ENCODE measurements at places on chromosomes 5 and 9.

- no peak for DNase-seq
Observed at GRCh38 chr9:104802906-104803305, 39.0 kb downstream of the NIPSNAP3B start.

DNA sequence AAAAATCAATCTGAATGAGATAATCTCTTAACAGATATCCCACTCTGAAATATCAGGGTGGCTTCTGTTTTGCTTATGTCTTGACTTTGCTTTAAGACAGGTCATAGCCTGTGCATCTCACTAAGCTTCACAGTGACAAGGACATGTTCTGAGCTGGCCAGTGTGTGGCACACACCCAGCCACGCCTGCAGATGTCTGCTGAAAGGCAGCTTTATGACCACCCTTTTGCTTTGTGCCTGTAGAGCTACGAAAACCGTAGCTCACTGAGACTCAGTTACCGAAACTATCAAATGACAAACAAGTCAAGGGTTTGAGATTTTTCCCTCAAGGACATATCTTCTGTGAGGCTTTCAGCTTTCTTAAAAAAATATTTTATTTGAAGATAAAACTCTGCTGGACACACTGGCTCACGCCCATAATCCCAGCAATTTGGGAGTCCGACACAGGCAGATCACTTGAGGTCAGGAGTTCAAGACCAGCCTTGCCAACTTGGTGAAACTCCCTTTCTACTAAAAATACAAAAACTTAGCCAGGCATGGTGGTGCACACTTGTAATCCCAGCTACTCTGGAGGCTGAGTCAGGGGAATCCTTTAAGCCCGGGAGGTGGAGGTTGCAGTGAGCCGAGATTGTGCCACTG is 233.2 kb downstream of the SPATA31A1 start:
- DNase-seq: no peak

- DNase-seq: no peak
Observed at GRCh38 chr9:86516564-86516963, 162.4 kb upstream of the TUT7 start.

DNA sequence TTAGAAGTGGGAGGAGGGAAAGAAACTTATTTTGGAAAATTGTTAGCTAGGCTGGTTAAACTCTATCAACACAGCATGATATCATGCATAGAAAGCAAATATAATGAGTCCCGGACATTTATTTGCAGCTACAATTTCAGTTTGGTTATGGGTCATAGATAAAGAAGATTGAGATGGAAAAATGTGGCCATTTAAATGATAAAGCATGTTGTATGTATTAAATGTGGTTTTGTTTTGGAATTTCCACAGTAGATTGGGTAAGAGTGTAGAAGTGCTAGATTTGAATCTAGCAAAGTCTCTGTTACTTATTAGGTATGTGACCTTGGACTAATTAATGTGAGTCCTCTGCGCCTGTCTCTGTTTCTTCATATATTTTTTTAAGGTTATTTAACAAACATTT is 217.4 kb downstream of the KDM4C start:
- no peak for DNase-seq

- DNase-seq: no peak
Observed at GRCh38 chr9:104416470-104416869, 87.6 kb upstream of the OR13F1 start.

DNA sequence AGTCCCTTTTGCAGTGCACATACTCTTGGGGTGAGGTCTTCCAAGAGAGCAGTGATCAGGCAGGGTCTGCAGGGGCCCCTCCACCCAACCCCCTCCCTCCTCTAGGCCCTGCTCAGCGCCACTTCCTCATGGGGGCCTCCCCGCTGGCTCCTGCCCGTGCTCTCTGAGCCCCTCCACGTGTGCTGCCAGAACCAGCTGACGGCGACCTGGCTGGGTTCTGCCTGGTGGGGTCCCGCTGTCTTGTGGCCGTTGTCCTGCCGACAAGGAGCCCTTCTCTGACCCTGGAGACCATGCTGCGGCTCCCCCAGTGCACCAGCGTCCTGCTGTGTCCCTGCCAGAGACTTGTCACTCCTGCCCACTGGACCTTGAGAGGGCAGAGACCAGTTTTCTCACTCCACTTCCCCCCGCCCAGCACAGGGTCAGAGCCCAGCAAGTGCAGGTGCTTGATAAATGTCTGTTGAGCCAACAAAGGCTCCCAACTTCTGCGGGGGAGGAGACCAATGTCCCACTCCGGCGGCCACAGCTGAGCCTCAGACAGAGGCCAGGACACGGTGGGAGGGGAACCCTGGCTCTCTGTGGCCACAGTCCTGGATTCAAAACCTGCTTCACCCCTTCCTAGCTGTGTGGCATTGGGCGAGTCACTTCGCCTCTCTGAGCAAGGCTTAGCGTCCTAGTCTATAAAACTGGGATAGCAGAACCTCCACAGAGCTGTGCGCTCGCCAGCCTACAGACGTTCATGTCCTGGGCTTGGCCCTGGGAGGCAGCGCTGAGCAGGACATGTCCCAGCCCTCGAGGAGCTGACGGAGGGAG is 24.8 kb downstream of the SARDH start:
- DNase-seq: no peak

DNA sequence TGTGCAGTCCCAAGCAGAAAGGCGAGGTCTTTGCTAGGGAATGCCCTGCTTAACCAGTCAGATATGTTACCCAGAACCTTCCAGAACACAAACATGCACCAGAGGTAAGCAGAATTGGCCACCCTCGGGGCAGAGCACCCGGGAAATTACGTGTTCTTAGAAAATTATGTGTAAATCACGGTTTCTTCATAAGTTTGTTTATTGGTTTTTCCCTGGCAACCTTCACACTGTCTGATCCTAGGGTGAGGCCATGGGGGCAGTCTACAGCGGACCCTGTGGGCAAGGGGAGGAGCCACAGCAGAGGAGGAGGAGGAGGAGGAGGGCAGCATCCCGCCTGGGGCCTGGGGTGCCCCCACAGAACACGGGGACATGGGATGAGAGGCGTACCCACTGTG is 31.4 kb downstream of the RXRA start:
- no peak for DNase-seq

- no peak for DNase-seq
Observed at GRCh38 chr5:13735691-13736090, 208.8 kb downstream of the DNAH5 start.

DNA sequence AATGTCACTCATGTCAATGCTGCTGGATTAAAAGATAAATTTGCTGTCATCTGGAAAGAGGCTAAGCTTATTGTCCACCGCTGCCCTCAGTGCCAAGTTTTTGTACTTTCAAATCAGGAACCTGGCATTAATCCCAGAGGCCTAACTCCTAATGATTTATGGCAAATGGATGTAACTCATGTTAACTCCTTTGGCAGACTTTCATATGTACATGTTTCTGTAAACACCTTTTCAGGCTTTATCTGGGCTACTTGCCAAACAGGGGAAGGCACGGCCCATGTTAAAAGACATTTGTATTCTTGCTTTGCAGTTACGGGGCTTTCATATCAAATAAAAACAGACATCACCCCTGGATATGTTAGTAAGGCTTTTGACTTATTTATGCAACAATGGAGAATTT is 608.0 kb upstream of the ACO1 start:
- no peak for DNase-seq

DNA sequence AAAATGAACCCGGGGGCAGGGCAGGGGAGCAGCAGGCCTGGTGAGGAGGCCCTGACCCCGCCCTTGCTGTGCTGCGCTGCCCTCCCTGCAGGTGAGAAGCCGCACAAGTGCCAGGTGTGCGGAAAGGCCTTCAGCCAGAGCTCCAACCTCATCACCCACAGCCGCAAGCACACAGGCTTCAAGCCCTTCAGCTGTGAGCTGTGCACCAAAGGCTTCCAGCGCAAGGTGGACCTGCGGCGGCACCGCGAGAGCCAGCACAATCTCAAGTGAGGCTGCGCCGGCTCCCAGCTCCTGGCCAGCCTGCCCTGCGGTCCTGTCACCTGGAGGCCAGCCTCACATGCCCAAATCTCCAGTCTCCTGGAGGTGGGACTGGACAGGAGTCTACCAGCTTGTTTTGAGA is 12.3 kb downstream of the GFI1B start:
- no peak for DNase-seq
